CMK (cell line): ENCODE measurements at places on chromosomes 5 and 9.

DNA sequence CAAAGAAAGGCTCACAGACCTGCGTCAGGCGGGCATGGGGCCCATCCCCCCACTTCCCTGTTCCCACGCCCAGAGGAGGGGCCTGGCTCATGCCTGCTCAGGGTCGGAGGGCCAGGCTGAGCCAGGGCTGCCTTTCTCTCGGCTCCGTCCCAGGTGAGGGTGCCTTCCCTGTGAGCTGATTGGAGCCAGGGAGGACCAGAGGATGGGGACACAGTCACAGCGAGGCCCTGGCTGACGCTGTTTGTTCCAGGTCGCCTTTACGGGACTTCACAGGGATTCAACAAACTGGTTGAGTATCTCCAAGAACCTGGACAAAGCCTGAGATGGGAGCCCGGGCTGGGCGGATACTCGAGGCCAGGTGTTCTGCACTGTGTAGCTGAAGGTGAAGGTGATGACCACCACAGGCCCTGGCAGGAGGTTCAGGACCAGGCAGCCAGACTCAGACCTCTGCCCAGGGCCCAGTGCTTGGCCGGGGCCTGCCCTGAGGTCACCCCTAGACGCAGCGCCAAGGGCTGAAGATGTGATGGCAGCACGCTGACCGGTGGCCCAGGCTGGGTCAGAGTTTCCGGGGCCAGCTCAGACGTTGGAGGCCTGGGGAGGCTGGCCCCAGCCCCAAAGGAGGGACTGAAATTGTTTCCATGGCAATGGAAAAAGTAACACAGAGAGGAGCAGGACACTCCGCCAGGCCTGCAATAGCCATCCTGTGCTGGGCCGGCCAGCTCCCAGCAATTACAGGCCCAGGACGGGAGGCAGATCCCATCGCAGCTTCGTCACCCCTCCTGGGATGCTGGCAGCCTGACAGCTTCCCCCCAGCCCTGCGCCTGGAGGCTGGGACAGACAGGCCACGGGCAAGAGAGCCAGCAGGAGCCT, 65.3 kb upstream of the ADAMTS2 start:
- DNase-seq, result no peak

GRCh38 chr9:110116543-110116885, 91.4 kb downstream of the C9orf152 start:
- no peak for DNase-seq

DNA sequence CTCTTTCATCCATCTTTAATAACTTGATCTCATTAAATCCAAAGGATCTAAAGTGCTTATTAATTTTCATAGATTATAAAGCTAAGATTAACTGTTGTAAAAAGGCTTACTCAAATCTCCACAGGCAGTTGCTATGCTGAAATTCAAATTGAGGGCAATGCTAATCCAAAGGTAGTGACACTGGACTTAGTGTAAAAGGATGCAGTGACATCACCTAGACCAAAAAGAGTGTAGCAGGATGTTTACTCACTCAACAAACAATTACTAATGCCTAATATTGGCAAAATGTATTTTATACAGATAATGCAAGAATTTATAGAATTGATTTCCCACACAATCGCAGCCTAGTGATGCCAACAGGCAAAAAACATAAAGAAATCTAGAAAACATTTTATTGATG, 756.2 kb downstream of the CDH9 start:
- no peak for DNase-seq

DNA sequence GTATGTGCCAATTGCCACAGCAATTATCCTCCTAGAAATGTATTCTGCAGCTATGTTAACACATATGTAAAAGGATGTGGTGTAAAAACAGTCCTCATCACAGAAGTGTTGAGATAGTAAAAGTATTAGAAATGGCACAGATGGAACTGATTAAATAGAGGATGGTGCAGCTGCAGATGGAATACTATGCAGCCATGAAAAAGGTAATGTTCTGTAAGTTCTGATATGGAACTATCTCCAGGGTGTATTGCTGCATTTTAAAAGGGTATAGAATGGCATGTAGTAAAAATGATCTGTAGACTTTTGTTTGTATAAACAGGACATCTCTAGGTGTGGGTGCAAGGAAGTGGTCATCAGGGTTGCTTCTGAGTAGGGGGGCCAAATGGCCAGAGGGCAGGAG, 63.0 kb upstream of the PHYKPL start:
- DNase-seq, result no peak

DNA sequence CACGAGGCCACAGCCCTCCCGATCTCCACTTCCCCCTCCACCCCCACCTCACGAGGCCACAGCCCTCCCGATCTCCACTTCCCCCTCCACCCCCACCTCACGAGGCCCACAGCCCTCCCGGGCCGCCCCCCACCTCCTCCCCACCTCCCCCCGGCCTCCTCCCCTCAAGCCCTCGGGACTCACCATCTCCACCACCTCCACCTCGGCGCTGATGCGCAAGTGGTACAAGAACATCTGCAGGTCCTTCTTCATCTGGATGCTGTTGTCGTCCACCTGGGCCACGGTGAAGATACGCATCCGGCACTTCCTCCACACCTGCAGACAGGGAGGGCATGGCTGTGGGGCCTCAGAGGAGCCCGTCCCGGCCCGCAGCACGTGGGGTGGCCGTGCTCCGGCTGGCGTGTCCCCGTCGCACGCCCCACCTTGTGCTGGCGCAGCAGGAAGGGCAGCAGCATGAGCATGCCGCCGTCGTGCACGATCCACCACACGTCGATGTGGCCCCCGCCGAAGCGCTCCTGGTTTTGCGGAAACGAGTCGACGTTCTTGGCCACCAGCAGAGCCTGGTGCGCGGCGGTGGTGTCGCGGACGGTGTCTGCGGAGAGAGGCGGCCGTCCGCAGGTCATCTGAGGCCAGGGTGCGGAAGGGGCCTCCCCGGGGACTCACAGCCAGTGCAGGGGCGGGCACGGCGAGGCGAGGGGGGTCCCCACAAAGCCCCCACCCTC, 48.0 kb downstream of the SLC12A7 start:
- DNase-seq, result no peak

- no peak for DNase-seq
Observed at GRCh38 chr5:142239394-142240159, 85.2 kb downstream of the SPRY4 start.

GRCh38 chr5:73312146-73312871, 136.3 kb downstream of the FOXD1 start:
- DNase-seq, result peak; percentile 56

GRCh38 chr9:127567035-127567729, 44.9 kb upstream of the STXBP1 start:
- DNase-seq, result no peak

DNA sequence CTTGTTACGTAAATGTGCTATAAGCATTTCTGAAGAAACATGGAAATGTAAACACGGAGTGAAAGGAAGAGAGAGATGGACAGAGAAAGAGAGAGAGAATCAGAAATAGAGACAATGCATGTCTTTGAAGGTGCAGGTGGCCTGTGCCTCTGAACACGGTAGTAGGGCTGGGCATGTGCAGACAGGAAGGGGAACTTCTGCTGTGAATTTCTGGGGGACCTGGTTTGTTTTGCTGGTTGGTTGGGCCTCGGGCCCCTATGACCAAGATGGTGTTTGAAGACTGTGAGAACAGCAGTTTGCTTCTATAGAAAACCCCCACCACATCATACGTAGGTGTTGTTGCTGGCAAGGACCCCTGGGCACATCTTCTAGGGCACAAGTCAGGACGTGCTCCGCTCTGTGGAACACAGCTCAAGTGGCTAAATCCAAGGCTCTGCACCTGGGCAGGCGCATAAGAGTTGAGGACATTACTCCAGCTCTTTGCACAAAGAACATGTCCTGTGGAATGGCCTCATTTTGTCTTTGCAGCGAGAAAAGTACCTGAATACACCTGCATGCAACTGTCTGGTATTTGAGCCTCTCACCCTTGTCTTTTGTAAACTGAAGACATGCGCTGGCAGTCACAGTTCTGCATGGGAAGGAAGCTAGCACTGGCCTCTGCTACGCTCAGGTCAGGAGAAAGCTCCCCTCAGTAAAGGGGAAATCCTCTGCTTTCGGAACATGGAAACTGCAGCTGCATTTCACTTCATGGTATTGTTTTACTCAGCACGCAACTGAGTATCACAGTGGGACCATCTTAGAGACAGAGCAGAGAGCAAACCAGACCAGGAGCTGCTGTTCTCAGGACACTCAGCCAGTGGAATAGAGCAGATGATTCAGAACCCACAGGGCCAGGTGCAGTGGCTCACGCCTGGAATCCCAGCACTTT, 2.7 kb downstream of the OR2V2 start:
- no peak for DNase-seq

DNA sequence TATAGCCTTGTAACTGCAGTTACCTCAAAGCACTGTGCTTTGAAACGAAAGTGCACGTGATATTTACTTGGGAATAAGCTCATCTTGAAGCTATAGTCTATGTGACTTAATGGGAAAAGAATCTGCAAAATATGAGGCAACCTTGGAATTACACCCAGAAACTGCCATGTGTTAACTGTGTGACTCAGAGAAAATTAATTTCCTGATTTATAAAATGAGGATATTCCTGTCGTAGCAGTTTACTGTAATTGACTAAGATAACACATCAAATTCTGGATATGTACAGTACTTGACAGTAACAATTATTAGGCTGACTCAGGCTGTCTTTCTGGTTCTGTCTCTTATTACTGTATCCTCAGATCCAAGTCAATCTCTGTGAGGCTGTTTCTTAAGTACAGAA, 1079.9 kb upstream of the ACO1 start:
- DNase-seq, result no peak

GRCh38 chr5:154755361-154756008, at the start of gene LARP1:
Gene LARP1, plus strand, starts transcription at chr5:154755377. Its CDS starts 381 bp downstream, at chr5:154755758.
- DNase-seq, result peak; percentile 53
